Activated CD8-positive, alpha-beta T cell treated with anti-CD3 and anti-CD28 coated beads, Interleukin-2, amount 10 ng/mL, durations not matched to agents 7 days and 5 days (primary cell): ENCODE measurements at places on chromosomes 1 and 21.
A peak's percentile ranks its signal among the peaks of the same experiment; 100 is the strongest.

DNA sequence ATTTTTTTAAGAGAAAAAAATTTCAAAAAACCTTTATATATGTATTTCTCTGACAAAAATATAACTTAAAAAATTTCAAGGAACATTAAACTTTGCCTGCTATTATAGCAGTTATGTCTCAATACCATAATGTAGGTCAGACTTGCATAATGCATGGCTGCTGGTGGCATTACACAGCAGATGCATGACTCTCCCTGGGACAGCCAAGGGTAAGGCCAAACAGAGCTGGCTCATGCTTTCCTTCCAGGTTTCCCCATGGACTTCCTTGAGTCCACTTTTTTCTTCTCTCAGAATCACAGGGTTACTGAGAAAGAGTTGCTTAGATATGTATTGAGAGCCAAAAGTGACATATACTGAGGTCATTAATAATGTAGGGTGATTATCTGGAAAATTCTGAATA is 43.7 kb downstream of the RHOU start:
- no peaks in the 10 kb centered on the region for H3K36me3 ChIP-seq
- peaks cover 6% of the 10 kb centered on the region for H3K27me3 ChIP-seq
- H3K4me3 ChIP-seq: no peak overlapping the region
- H3K4me1 ChIP-seq: peaks cover 11% of the 10 kb centered on the region

DNA sequence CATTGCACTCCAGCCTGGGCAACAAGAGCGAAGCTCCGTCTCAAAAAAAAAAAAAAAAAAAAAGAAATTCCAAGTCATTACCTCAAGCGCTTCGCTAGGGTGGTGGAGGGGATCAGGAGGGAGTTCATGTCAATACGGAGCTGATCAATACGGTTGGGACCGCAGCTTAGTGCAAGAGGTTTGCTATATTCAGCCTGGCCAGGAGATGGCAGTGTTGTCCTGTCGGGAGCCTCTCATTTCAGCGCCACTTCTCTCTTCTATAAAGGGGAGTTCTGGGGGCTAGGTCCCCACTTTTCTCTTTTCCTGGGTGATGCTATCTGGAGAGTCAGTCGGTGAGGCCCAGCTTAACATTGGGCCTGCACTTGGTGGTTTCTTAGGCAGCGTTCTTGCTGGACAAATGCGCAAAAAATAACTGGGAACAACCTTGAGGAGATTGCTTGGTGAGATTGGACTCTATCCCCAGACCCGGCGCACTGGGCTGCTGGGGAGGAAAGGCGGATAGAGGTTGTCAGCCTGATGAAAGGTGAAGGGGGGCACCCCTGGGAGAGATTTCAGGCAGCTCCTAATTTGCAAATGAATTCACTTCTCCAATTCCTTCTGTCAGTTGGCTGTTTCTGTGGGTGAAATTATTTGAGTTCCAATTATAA is 40.4 kb downstream of the KIAA0040 start:
- no peak overlapping the region for H3K27ac ChIP-seq
- H3K27me3 ChIP-seq: peaks cover 29% of the 10 kb centered on the region
- H3K4me1 ChIP-seq: peaks cover 10% of the 10 kb centered on the region
- peaks cover 2% of the 10 kb centered on the region for H3K36me3 ChIP-seq
- DNase-seq: peak; percentile 76

DNA sequence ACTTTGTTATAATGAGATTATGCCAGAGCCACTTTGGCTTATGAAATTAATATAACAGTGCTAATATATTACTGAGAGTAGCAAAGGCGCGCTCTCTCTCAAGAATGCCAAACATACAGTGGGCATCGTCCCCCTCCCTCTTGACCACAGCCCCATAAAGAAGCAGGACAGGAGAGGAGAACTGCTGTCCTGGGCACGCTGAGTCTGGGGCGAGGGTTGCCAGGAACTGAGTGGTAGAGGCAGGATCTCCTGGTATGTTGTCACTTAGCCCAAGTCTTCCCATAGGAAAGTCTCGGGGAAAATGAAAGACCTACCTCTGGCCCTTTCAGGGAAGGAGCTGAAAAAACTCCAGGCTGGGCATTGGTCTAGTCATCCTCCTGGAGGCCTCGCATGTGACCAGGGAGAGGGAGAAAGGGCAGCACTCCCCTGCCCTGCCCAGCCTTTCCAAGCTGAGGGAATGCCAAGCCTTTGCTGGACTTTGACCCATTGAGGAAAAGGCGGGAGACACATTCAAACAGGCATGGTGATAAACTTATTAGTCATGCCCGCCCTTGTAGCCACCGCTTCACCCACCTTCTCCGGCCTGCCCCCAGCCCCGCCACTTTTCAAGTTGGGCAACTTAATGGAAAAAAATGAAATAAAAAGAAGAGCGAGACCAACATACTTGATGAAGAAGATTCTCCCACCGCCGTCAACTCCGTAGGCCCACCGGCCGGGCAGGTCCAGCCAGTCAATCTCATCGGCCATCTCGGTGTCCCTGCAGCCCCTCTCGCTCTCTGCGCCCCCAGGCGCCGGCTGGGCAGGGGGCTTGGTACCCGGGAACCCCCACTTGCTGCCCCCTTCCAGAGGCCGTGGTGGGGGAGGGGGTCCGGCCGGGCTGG is 17.4 kb upstream of the PLEKHA6 start:
- DNase-seq: no peak
- H3K36me3 ChIP-seq: no peaks in the 10 kb centered on the region
- H3K27me3 ChIP-seq: peaks cover 30% of the 10 kb centered on the region
- H3K27ac ChIP-seq: no peak overlapping the region

- H3K36me3 ChIP-seq: peaks cover 5% of the 10 kb centered on the region
- peaks cover 27% of the 10 kb centered on the region for H3K27me3 ChIP-seq
- no peak for DNase-seq
- peak overlapping the region; percentile 75 for H3K27ac ChIP-seq
- H3K4me3 ChIP-seq: peak overlapping the region; percentile 64
These were observed 923 bp upstream of the IFNGR2 start for GRCh38 chr21:33402001-33402979.

DNA sequence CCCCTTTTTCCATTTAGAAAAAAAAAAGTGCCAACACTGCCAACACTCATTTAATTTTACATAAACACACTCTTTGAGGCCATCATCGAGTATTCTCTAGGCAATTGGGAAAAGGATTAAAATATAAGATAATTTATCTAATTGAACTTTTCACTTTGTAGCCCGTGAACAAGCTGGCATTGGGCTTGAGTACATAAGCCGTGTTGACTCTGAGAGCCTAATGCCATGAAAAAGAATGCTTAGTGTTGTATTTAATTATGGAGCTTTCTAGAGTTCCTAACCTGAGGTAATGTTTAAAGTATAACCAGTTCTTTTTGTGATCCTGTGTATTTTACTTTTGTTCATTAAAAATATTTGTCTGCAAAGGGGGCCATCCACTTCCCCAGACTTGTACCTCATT is 193.8 kb downstream of the LYPLAL1 start:
- H3K4me1 ChIP-seq: no peaks in the 10 kb centered on the region
- DNase-seq: no peak
- H3K36me3 ChIP-seq: no peaks in the 10 kb centered on the region
- H3K27me3 ChIP-seq: no peaks in the 10 kb centered on the region

- no peak overlapping the region for H3K4me3 ChIP-seq
- H3K36me3 ChIP-seq: no peaks in the 10 kb centered on the region
- peaks cover 8% of the 10 kb centered on the region for H3K27me3 ChIP-seq
- no peak for DNase-seq
- H3K4me1 ChIP-seq: no peaks in the 10 kb centered on the region
These were observed 21.3 kb downstream of the FMO2 start for GRCh38 chr1:171206204-171206977.

- H3K36me3 ChIP-seq: no peaks in the 10 kb centered on the region
- peak overlapping the region; percentile 85 for H3K27ac ChIP-seq
- H3K4me3 ChIP-seq: peak overlapping the region; percentile 89
These were observed 261 bp upstream of the CCDC24 start for GRCh38 chr1:43991200-43991475.

GRCh38 chr1:232204269-232204668 is 425.7 kb downstream of the SIPA1L2 start:
- H3K4me3 ChIP-seq: no peak overlapping the region
- DNase-seq: no peak
- no peak overlapping the region for H3K27ac ChIP-seq
- H3K27me3 ChIP-seq: no peaks in the 10 kb centered on the region
- no peaks in the 10 kb centered on the region for H3K36me3 ChIP-seq

DNA sequence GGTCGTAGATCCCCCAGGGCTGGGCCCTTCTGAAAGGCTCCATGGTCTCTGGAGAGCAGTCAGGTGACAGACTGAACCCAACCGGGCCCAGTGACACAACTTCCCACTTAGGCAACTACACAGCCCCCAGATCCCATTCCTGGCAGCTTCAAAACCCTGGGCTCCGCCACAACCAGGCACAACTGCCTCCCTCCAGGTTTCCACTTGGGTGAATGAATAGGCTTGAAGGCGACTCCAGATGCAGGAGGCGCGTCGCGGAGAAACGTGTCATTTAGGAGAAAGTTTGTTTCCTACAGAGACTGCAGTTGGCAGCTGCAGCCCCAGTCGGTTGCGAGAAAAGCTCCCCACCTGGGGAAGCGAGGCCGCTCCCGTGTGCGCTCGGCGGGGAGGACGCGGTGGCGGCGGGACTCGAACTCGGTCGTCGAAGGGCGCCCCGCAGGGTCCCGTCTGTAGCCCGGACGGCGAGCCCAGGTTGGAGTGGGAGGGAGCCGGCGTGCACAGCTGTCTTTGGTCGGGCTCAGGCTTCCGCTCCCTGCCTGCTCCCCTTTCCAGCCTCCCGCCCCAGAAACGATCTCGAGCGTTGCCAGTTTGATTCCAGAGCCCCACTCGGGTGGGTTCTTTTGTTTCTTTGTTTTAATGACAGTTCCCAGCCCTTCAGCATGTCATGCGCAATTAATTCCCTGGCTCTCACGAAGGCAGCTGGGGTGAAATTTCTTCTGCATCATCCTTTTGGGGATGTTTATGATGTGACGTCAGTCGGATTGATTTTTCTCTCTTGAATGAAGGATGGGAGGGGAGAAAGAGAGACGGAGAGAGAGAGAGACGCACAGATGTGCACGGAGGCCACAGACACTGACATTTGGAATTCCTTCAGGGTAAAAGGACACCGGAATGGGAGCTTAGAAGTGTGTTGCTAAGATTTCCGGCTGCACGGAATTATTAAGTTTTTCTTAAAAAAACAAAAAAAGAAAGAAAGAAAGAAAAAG is 862 bp upstream of the SGIP1 start:
- no peak for DNase-seq
- H3K4me3 ChIP-seq: peak overlapping the region; percentile 61
- H3K27ac ChIP-seq: no peak overlapping the region
- peaks cover 45% of the 10 kb centered on the region for H3K27me3 ChIP-seq

- H3K4me3 ChIP-seq: no peak overlapping the region
- no peaks in the 10 kb centered on the region for H3K36me3 ChIP-seq
- no peaks in the 10 kb centered on the region for H3K4me1 ChIP-seq
- no peak for DNase-seq
These were observed 323.1 kb upstream of the NFIA start for GRCh38 chr1:60759291-60759690.

DNA sequence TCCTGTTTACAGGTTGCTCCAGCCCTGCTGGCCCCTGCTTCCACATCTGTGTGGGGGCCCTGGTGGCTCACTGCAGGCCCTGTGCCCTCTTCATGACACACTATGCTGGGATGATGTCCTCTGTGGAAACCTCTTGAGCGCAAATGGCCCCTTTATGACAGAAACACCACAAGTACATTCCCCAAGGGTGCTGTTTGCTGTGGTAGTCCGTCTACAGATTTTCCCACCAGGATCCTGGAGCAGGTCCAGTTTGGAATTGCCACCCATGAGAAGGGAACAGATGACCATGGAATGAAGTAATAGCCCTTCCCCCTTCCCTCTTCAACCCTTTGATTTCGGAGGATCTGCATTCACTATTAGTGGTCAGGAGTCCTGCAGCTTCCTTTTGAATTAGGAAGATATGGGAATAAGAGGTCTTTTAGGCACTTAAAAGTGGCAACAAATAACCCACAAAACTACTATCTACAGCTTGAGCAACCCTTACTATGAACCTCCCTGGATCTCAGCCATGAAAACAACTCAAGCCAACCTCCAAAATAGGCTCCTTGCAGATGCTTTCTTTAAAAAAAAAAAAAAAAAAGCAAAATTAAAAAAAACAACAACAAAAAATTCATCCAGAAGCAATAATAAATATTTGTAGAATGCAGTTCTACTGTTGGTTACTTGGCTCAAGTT is 121.9 kb upstream of the TSPAN2 start:
- H3K27me3 ChIP-seq: peaks cover 8% of the 10 kb centered on the region
- DNase-seq: no peak
- H3K27ac ChIP-seq: no peak overlapping the region

GRCh38 chr1:26578167-26578566 is 48.6 kb downstream of the RPS6KA1 start:
- no peak overlapping the region for H3K4me3 ChIP-seq
- peak overlapping the region; percentile 9 for H3K27ac ChIP-seq
- peaks cover 31% of the 10 kb centered on the region for H3K4me1 ChIP-seq
- no peak for DNase-seq
- H3K27me3 ChIP-seq: no peaks in the 10 kb centered on the region

DNA sequence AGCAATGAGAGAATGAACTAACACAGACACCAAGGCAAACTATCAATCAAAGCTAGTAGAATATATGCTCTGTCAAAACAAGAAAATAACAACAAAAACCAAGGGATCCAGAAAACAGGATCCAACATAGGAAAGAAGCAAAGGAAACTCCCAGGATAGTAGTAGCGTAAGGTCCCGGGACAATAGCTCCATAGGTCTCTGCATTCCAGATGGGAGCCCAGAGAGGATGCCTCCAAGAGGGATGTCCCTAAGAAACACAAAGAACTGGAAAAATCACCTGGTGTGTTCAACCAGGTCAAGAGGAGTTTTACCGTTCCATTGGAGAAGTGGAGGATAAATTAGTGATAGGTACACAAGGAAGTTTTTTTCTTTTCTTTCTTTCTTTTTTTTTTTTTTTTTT is 5.7 kb upstream of the FAM43B start:
- H3K36me3 ChIP-seq: no peaks in the 10 kb centered on the region
- H3K4me3 ChIP-seq: no peak overlapping the region
- H3K27me3 ChIP-seq: peaks cover 27% of the 10 kb centered on the region

DNA sequence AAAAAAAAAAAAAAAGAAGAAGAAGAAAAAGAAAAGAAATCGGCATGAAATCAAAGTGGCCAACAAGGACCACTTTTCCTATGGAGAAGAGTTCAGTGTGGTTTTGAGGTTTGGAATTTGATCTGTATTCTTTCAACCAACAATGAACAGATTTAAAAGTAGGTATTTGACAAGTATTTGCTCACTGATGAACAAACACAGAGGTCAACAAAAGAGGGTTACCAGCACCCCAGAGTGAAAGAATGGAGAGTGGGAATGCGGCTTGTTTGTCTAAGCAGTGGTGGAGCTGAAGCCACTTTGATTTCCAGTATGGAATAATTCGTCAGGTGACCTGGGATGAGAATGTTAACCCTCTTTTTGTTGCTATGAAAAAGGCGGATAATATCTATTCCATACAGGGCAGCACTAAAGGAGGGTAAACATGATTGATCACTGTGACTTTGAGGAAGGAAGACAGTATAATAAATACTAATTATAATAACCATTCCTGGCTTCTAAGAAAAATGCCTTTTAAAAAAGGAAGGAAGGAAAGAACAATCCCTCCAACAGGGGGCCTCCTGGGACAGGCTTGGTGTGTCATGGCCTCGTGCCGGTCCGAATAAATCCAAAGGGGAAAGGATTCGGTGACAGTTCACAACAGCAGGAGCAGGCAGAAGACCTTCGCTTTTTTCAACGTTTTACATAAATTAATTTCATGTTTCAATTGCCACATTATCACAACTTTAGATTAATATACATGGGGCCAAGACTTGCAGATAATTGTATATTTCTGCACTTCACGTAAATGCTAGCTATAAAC is 37.2 kb upstream of the SIM2 start:
- no peak for DNase-seq
- H3K27ac ChIP-seq: no peak overlapping the region
- H3K4me3 ChIP-seq: no peak overlapping the region
